ENCODE measurements at places on chromosomes 11 and 22.

GRCh38 chr11:102109896-102110760, at the start of gene YAP1:
YAP1 (plus strand) TSS chr11:102110447; CDS start chr11:102110849, 402 bp downstream.
- DNase-seq = peak; percentile 73

DNA sequence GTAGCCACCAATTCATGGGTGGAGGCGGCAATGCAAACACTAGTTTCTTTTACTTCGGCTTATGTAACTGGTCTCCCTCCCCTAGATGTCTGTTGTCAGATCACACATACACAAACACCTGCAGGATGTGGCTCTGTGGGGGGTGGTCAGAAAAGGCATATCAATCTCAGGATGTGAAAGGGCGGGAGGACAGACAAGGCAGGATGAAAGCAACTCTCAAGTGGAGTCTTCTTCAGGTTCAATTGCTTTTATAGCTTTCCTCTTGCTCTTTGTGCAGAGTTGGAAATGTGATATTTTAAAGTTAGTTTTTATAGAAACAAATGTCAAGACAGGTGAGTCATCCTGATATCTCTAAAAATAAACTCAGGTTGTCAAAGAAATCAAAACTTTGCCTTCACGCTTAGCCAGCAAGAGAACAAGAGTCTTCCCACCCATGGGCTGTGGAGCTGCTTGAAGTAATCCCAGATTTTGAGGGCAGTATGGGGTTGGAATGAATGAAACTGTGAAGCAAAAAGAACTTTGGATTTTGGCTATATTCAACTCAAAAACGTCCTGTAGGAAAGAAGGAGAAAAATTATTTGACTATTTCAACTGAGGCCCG, 423.4 kb downstream of the GUCY1A2 start:
- DNase-seq = no peak

GRCh38 chr11:131906963-131907362, 536.5 kb downstream of the NTM start:
- no peak for DNase-seq

GRCh38 chr11:48031602-48032001, 51.2 kb downstream of the PTPRJ start:
- DNase-seq = no peak

DNA sequence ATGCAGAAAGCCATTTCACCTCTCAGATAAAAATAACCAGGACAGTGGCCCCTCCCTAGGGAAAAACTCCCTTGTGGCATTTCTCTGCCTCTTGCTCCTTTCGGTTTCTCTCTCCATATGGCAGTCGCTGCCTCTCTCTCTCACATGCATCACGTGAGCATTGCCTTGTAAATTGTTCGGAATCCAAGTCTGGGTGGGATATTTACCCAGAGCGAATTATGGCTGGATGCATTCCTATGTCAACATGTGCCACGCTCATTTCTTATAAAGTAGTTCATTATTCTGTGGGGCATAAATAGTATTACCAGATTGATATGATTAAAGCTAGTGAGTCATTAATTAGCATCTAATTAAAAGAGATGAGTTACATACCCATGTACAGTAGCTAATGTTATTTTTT, 392.9 kb downstream of the INSC start:
- DNase-seq = no peak

GRCh38 chr11:100637706-100638105, 49.4 kb upstream of the ARHGAP42 start:
- peak; percentile 74 for DNase-seq

GRCh38 chr11:60942970-60943565, 8.9 kb downstream of the SLC15A3 start:
- no peak for DNase-seq

DNA sequence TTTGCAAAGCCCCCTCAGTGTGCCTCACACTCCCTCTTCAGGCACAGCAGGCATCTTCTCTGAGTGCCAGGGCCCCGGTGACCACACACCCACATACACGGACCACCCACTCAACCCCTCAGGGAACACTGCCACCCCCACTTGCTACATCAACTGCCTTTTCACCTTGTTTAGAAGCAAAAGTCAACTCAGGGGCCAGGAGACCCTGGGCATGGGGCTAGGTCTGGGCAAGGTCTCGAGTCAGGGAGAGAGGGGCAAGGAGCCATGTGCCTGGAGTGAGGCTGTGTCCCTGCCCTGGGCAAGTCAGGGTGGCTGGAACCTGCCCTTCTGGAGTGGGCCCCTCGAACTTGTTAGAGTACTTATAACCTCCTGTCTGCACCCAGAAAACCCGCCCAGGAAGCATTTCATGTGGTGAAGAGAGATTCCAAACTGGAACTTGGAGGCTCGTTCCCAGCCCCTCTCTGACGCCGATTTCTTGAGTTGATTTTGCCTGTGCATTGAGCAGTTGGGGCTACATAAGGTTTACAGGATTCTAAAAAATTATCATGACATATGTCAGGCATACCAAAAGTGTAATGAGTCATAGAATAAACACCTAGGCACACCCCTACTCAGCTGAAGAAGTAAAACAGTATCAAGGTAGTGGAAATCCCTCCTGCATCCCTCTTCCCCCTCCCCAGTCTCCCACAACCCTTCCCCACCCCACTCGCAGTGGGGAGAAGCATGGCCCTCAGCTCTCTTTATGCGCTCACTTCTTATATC, 74.3 kb downstream of the MYEOV start:
- DNase-seq = no peak

DNA sequence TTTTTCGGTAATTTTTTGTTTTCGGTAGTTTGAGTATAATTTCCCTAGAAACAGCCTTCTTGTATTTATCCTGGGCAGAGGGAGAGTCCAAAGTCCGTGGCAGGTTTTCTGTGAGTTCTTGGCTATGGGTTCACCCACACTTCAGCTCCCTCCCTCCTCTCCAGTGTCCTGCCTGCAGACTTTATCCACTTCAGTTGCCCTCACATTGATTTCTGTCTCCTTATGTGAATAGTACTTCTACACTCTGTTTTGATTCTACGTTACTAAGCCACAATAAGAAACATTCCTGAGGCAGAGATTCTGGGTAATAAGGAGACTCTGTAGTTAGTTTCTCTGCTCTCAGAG, 868.6 kb downstream of the METTL15 start:
- DNase-seq = no peak

DNA sequence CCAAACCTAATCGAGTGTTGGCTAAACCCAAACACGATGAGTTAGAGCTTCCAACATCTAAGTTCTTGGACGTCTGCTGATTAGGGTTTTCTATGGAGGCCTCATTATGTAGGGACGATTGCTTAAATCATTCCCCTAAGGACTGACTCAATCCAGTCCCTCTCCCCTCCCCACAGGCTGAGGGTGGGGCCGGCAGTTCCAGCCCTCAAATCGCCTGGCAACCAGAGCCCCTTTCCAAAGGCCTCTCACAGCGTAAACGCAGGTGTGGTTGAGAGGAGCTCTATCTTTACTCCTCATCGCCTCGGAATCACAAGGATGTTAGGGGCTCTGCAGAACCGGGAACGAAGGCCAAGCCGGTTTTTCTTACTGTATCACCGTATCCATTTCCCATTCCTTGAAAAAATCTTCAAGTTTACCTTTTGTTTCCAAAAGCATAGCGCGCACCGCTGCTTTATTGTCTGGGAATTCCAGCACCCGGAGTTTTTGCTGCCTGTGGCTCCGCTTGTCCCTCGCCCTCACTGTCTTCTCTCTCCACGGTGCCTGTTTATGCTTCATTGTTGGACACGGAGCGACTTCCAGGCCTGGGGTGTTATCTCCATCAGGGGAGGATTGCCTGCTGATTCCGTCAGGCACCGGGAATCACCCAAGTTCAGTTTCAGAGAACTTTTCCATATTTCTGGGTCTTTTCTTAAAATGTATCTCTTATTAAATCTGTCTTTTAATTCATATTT, 13.8 kb upstream of the IFITM3 start:
- no peak for DNase-seq

- no peak for DNase-seq
Observed at GRCh38 chr22:45453764-45454163, 40.3 kb downstream of the RIBC2 start.

DNA sequence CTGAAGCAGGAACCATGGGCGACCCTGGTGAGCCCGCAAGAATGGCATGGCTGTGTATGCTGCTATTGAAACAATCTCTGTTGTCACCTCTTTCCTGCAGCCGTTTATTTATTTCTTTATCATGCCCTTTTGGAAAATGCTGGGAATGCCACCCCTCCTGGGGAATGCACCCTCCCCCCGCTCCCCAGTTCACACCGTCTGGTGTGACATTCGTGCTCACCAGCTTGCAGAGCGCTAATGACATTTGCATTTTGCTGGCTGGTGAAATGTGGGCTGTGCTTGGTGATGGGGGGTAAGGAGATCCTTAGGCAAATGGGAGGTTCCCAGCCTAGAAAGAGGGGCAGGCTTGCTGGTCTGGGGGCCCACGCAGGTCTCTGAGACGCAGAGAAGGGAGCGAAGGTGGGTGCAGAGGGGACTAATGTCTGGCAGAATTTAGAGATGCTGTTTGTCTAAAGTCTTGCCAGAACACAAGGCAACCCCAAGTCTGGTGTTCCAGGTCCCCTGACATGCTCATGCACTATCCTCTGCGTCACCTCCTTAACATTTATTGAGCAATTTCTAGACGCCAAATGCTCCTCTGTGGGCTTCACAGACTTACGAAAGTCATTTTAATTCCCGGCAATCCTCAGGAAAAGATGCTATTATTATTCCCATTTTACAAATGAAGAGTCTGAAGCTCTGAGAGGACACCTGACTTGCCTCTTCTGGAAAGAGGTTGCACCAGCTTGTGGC, 91.7 kb downstream of the TP53I11 start:
- DNase-seq = no peak

DNA sequence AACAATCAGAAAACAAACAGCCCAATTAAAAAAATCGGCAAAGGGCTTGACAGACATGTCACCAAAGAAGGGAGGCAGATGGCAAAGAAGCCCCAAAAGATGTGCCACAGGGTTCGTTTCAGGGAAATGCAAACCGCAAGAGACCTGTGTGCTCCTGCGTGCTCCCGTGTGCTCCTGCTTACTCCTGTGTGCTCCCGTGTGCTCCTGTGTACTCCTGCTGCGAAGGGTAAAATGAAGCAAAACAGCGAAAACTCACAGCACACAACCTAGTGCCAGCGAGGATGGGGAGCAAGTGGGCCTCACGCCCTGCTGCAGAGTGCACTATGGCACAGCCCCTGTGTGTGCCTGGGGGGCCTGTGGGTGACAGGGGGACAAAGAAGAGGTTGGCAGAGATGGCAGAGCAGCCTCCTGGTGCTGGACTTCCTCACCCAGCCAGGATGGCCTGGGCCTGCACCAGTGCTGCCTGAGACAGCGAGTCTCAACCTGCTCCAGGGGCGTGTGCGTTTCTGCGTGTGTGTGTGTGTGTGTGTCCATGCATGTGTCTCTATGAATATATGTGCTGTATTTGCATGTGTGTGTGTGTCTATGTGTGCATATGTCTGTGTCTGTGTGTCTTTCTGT, 14.0 kb downstream of the ASCL2 start:
- DNase-seq = no peak

DNA sequence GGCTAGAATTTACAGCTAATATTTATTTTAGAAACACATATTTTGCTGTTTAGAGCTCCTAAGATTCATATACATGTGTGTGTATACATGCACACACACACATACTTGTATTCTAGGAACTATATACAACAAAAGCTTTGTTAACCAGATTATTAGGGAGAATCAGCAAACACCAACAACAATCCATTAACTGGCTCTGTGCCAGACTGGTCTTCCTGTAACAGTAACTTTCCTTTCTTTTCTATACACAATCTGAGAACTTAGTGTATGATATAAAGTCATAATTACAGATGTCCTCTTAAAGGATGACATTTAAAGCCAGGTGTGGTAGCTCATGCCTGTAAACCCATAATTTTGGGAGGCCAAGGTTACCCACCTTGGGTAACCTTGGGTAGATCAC, 49.5 kb upstream of the CLNS1A start:
- DNase-seq = no peak

Measured in WERI-Rb-1 (cell line).